Hypothalamus (tissue), 51 donors: ENCODE measurements at places on chromosomes 2 and 18.

- DNase-seq = no peak
Measured at GRCh38 chr2:7661502-7661901, 744.3 kb downstream of the RNF144A start.

DNA sequence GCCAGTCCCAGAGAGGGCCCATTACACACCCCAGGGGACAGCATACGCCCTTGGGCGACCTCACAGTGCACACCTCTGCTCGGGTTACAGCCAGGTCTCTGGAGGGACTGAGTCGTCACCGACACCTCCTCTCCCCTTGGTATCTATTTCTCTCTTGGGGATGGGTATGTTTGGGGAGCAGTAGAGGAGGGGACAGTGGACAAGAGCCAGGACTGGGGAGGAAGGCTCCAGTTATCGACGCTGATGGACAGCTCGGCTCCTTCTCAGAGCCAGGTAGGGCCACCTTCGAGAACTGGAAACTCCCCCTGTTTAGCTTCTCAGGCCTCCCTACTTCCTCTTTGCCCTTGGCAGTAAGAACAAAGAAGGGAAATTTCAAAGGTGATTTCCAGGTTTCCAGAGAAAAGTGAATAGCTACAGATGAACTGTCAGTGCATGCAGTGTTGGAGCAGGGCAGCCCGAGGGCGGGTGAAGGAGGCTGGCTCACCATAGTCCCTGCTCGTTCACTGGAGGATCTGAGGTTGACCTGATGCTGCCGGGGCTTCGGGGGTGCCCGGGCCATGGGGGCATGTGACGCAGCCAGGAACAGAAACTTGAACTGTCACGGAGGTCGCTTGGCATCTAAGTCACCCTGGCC is 4.4 kb upstream of the SEMA4C start:
- DNase-seq = no peak

- no peak for DNase-seq
Measured at GRCh38 chr2:99821572-99821971, 320.8 kb downstream of the AFF3 start.

DNA sequence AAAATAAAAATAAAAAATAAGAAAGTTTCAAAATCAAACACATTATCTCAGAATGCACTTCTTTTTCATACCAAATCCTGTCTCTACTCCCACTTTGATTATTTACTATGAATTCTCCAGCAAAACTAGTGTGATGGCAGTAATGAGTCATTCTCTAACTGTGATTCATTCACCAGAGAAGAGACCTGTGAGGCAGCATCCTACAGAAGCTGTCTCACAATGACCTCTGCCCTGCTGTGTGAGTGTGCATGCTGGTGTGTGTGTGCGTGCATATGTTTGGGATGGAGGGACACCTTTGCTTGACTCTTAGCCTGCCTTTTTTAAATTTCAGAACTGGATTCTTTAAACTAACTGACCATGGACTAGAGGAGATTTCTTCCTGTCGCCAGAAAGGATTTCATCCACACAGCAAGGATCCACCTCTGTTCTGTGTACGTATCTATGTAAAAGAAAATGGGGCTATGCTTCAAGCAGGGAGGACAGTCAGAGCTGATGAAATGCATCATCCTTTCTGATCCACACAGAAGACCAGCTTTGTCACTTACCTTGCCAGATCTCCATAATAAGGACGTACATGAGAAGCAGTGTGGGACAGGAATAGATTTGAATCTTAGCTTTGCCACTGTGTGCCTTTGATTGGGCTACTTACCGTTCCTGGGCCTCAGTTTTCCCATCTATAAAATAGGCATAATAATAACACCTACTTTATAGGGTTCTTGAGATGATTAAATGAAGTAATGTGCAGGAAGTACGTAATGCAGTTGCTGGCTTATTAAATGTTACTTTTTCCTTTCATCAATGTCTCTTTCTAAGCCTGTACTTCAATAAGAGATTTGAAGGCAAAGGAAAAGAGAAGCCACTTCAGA is 31.2 kb downstream of the STAMBP start:
- DNase-seq = no peak

- DNase-seq = no peak
Measured at GRCh38 chr2:198314559-198315153, 510.3 kb downstream of the PLCL1 start.
